HepG2 (cell line): ENCODE measurements at places on chromosomes 12 and 14. TPM values are rescaled to one million over a fixed set of nuclear protein-coding genes. Genes with fewer than 3 reads are reported as not detected.

- DNase-seq, result no peak
Measured at GRCh38 chr12:104410326-104410725, 46.4 kb upstream of the CHST11 start.

GRIN2B gene
- 0.05 and 0.07 TPM in 2 replicates for polyA plus RNA-seq

DNA sequence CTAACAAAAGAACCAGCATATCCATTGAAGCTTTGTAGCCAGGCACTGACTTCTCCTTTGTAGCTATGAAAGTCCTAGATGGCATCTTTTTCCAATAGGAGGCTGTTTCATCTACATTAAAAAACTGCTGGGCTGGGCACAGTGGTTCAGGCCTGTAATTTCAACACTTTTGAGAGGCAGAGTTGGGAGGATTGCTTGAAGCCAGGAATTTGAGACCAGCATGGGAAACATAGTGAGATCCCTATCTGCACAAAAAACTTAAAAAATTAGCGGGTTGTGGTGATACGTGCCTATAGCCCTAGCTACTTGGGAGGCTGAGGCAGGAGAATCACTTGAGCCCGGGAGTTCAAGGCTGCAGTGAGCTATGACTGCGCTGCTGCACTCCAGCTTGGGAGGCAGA, 167.7 kb downstream of the CALM1 start:
- no peak for DNase-seq

IFI27 gene
- 1.7 and 2.3 TPM in 2 replicates for polyA plus RNA-seq

- peak; percentile 66 for DNase-seq
Measured at GRCh38 chr14:74628418-74628817, 16.4 kb upstream of the LTBP2 start.

DNA sequence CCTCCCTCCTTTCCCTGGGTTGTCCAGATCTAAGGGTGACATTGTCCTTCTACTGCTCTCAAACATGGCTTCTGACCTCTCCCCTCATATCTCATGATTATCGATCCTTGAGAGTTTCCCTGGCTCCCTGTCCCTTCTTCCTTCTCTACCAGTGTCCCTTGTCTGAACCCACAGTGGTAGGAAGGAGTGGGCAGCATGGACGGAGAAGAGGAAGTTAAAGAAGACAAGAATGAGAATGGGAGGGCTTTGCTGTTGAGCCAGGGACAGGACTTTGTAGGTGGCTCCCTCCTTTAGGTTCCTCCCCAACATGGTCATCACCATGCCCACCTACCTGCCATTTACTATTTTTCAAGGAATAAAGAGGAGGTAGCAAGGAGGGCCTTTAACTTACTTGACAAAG, 166.7 kb downstream of the TMEM117 start:
- no peak for DNase-seq

VDR gene
- 0.08 and 0.13 TPM in 2 replicates for polyA plus RNA-seq

SOAT2 gene
- 108 and 131 TPM in 2 replicates for polyA plus RNA-seq

PPM1H gene
- polyA plus RNA-seq, result 16.9 and 29.1 TPM in 2 replicates

GRCh38 chr12:106901276-106901675, 54.4 kb upstream of the TMEM263 start:
- no peak for DNase-seq

C3AR1 gene
- polyA plus RNA-seq, result not detected in 2 replicates

DNA sequence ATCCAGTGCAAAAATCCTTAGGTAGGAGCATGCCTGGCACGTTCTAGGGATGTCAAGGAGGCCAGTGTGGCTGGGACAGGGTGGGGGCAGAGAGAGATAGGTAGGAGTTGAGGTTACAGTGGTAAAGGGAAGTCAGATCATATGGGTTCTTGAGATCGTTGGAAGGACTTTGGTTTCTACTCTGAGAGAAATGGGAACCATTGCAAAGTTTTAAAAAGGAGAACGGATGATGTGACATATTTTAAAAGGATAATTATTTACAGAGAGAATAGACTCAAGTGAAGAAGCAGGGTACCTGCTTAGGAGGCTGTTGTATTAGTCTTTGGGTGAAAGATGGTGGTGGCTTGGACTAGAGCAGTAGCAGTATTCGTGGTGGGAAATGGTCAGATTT, 47.6 kb upstream of the ATP2B1 start:
- no peak for DNase-seq

TMPRSS12 gene
- not detected in 2 replicates for polyA plus RNA-seq

GRCh38 chr14:87349921-87350320, 643.1 kb downstream of the GALC start:
- DNase-seq, result no peak

DNA sequence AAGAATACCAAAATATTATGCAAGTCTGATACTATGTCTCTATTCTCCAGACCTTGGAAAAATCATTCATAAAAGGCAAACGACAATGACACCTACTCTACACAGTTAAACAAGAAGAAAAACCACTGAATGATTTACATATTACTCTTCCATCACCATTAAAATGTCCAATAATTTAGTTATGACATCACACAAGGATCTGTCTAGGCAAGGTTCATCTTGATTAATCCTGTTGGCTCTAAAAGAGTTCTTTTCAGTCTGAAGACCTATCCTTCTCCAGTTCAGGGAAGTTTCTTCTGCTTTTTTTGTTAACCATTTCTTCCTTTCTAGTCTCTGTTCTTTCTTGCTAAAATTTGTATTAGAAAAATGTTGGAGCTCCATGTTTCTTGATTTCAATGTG, 64.0 kb downstream of the OSBPL8 start:
- no peak for DNase-seq

KERA gene
- not detected in 2 replicates for polyA plus RNA-seq

- no peak for DNase-seq
Measured at GRCh38 chr12:52037248-52037861, 13.9 kb upstream of the NR4A1 start.

DNA sequence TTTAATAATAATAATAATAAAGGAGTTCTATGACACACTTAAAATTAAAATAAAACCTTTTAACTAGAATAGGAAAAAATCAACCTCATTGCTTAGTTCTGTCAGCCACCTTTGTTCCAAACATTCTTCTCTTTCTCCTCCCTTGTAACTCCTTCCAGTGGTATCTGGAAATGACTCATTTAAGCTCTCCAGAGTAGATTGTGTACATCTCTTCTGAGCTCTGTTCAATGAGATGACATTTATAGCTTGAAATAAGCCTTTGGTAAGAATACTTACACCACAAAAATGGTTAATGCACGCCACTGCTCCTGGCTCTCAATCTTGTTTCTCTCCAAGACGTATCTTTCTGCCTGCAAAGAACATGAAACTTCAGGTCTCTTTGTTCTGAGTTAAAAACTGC, 70.3 kb downstream of the STAB2 start:
- DNase-seq, result no peak

DNA sequence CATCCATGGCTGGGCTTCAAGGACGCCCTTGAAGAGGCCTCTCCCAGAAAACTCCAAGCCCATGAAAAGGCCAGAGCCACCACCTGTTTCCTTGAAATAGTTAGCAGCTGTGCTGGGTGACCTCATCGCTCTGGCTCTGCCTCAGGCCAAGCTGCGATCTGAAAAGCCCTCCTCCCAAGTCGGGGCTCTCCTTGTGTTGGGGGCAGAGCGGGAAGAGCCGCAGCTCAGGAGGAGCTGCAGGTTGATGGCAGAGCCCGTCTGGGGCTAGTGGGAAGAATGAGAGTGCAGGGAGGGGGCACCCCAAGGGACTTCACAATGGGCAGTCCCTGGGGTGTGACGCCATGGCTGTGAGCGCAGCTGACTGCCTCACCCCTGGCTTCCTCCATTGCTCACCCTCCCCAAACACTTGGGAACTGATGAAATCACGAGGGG, 50.0 kb upstream of the STON2 start:
- no peak for DNase-seq

GRCh38 chr14:34489324-34489723, 27.3 kb upstream of the SPTSSA start:
- no peak for DNase-seq

GRCh38 chr14:102248121-102248520, 56.8 kb downstream of the MOK start:
- DNase-seq, result no peak

SLC6A13 gene
- 0.05 and 0.60 TPM in 2 replicates for polyA plus RNA-seq

DNA sequence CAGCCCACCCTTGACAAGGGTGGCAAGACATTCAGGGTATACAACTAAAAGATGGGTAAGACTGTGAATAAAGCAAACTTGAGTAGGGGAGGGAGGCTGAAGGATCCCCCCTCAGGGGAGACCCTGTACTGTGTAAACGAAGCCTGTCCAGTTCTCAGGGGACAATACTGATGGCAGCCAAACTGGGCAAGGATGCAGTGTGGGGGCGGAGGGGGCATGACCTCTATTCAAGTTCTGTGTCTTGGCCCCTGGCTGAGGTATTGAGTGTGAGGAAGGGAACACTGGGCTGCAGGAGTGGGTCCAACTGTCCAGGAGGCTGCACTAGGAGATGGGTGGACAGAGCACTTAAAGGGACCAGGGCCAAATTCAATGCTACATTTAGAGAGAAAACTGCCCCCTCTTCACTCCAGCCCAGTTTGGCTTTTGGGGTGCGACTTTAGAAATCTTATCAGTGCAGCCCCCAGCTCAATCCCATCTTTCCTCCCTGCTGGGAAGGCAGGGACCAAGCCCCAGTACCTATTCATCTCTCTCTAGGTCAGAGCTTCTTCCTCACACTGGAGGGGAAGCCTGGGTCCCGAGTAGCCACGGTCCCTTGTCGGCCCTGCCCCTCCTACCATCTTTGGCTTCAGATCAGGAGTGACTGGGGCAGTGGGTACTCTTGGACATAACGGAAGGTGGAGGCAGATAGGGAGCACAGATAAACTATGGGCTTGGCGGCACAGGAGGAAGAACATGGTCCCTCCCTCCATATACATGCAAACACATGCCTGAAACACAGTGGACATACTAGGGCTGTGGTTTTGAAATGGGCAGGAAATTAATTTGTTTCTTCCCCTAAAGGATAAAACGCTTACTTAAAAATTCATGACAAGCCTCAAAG, 11.8 kb downstream of the SLC39A5 start:
- no peak for DNase-seq

- no peak for DNase-seq
Measured at GRCh38 chr12:2335916-2336315, 283.1 kb downstream of the CACNA1C start.

DNA sequence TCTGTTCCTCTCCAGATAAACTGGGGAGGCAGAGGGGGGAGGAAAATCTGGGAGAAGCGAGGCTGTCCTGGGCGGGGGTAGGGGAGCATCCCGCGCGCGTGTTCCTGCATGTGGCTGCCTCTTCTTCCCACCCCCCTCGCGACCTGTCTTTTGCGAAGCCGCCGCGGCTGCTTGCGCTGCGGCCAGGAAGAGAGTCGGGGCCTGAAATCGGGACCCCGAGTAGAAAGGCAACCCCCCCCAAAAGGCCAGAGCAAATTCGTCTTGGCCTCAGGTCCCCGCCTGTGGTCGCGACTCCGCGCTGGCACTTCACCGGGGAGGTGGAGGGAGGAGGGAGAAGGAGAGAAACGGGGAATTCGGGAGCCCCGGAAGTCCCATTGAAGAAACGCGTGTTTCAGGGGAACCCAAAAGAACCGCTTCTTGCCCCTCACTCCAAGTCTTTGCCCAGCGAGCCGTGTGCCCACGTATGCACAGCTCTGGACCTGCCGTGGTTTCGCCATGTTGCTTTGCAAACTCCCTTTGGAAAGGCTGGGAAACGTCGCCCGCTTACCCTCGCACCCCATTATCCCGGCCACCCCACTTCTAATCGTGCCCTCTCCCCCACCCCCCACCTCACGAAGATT, 944 bp downstream of the CCND2 start:
- no peak for DNase-seq

DNA sequence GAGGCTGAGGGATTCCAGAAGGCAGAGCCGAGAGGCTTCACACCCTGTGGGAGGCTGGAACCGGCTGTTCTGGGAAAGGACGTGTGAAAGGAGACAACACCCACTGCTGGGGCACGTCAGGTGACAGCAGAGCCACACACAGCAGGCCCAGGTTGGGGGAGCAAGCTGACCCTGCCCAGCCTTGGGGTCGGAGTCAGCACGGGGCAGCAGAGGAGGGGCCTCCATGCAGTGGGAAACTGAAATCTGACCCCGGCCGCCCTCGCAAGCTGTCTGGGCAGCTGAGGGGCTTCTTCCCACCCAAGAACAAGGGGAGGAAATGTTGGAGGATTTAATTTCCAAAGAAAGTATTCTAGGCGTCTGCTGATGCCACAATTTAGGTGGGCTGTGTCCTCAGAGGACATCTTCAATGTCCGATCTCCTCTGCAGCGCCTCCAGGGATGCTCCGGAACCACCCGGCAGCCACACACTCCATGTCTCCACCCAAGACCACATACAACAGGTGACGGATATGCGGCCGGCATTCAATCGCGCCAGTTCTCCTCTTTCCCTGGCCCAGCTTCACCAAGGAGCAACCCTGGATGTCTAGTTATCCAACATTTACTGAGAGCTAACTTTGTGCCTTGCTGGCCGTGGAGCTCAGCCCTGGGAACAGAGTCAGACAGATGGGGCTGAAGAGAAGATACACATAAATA, 30.7 kb downstream of the SNRNP35 start:
- DNase-seq, result no peak

DNA sequence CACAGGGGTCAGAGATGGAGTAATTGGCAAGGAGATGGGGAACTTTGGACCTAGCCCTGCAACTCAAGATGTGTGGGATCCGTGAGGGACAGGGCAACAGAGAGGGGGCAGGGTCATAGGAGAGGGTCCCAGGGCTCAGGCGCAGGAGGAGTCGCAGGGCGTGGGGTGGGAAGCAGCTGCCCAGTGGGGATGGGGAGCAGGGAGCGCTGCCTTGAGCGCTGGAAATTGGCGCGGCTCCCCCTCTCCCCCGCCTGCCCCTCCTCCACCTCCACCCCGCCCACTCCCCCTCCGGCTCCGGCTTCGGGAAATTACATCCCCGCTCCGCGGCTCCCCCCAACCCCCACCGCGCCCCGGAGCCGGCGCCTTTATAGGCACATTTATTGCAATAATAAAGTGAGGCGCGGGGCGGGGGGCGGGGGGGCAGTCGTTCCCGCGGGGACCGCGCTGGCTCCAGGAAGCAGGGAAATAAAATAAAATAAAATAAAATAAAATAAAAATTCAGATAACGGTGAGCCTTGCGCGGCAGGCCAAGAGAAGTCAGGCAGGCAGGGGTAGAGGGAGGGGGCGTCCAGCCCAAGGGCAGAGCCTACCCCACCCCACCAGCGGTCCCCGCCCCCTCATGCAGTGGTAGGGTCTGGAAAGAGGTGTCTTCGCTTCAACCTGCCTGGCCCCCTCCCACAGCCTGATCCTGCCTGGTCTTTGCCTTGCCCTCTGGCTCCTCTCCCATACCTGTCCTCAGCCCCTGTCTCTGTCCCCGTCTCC, 3.6 kb downstream of the NXPH4 start:
- no peak for DNase-seq

DNA sequence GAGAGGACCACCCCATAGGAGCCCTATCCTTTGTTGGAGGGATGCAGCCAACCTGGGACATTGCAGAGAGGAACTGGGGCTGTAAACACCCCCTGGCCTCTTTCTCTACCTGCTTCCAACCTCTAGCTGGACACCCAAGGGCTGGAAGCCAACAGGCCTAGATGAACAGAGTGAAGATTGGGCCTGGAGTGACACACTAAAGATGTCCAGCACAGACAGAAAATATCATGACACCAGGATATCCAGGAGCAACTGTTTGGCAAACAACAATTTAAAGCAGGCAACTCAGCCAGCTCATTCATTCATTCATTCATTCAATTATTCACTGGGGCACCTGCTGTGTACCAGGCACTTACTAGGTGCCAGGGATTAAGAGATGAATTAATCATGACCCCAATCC, 125.0 kb upstream of the NCOR2 start:
- no peak for DNase-seq
